Amygdala (tissue), 56 donors: ENCODE measurements at places on chromosomes 3 and 15.

- DNase-seq: no peak
Observed at GRCh38 chr15:52224211-52224610, 33.0 kb upstream of the GNB5 start.

DNA sequence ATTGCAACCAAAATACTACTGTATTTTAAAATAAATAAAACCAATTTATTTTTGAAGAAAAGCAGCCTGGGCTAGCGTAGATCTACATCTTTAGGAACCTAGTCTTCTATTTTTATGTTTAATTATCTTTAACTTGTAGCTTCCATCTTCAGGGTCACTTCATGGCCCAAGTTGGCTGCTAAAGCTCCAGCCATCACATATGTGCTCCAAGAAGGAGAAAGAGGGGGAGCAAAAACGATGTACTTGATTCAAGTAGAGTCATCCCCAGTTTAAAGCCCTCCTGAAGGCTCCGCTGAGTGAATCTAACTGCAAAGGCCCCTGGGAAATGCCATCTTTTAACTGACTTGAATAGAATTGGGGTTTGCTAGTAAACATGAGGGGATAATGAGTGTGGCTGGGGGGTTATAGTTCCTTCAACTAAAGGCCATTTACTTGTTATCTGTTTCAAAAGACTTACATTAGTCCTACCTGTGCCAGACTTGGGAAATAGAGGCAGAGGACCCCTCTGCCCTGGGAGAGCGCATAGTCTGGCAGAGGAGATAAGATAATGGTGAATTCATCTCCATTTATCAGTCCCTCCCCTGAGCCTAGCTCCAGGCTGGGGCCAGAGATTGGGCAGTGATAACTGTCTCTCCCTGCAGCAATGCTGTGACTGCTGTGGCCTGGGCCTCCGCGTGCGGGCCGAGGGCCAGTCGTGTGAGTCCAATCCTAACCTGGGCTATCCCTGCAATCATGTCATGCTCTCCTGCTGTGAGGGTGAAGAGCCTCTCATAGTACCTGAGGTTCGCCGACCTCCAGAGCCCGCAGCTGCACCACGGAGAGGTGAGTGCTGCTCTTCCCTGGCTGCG, 64.6 kb downstream of the FBLN2 start:
- DNase-seq: no peak

DNA sequence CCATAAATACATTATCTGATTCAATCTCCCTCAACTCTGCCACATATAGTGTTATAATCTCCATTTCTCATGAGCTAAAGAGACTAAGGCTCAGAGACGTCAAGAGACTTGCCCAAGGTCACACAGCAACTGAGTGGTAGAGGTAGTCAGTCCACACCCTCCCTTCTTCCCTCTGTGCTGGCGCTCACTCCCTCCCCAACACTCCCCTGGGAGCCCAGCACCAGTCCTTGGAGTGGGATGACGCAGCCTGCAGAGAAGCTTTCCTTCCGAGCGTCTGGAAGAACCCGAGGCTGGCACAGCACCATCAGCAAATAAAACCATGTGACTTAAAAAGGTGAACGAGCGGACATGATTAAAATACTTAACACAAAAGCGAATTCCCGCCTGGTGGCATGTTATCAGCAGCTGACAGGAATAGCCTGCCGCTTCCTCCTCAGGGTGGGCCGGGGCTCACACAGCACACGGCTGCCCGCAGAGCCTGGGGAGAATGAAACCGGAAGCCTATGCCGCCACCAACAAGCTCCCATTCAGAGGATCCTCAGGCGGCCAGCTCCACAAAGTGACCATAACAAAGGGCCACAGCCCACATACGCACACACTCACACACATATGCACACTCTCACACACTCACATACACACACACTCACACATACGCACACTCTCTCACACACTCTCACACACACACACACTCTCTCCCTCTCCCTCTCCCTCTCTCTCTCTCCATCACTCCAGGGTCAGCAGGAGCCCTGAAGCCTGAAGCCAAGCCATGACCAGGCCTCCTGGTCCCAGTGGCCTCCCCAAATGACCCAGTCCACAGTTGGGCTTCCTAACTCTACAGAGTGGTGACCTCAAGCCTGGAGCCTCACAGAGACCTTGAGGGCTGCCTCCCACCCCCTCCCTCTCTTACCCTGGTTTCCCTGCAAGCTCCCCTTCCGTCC, 120.5 kb downstream of the XXYLT1 start:
- peak; percentile 29 for DNase-seq

DNA sequence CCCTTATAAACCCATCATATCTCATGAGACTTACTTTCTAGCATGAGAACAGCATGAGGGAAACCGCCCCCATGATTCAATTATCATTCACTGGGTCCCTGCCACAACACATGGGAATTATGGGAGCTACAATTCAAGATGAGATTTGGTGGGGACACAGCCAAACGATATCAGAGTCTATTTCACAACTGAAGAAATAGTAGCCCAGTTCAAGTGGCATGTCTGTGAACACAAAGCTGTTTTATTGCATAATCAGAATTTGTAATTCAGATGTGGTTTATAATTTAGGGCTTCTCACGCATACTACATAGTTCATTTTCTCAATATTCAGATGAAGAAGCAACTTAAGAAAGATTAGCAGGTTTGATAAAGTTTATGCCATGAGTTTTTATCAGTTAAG, 1188.0 kb upstream of the ALCAM start:
- no peak for DNase-seq

- DNase-seq: no peak
Observed at GRCh38 chr3:121757087-121757811, 7.7 kb upstream of the GOLGB1 start.

DNA sequence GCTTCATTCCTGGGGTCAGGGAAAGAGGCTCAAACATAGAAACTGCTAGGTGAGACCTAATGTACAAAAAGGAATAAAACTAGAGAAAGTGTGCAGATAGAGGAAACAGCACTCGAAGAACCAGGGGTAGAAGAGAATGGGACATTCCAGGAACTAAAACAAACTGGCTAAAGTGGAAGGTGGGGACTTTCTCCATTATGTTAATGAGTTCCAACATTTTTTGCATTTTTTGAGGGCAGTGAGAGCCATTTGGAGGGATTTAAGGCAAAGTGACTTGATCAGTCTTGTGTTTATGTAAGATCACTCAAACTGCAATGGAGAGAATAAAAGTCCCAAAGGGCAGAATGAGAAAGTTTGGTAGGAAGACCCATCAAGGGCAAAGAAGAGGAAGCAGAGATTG, 20.6 kb upstream of the SLC4A7 start:
- DNase-seq: no peak

GRCh38 chr3:66442254-66443117, 58.3 kb downstream of the LRIG1 start:
- DNase-seq: no peak

DNA sequence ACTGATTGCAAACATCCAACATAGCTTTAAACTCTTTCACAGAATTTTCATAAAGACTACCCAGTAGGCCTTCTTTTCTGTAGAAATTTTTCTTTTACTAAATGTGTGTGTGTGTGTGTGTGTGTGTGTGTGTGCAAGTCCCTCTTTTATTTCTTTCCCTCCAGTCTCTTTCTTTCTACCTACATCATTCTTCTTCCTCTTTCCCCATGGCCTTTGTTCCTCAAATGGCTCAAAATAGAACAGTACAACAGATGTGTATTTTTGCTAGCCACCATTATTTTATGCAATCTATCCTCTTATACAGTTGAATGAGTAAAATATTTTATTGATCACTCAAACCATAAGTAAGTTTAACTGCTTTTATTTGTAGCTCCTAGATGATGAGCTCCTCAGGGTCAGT, 76.4 kb downstream of the USF3 start:
- DNase-seq: no peak

GRCh38 chr3:141285570-141285969, 53.9 kb downstream of the PXYLP1 start:
- no peak for DNase-seq

DNA sequence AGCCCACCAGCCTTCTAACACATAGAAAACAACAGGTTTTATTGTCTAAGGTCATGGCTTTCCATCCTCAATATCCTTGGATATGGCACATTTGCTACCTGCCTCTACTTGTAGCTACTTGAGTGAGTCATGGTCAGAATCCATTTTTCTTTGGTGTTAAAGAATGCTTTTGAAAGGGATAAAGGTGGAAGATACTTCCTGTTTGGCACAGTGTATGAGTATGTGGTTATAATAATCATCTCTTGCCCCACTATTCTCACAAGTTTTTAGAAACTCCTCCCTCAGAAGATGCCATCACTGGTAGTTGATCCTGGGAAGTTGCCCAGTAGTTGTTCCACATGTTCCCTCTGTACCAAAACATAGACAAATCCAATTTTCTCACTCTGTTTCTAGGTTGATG, 508.6 kb upstream of the IL12A start:
- DNase-seq: no peak

- peak; percentile 31 for DNase-seq
Observed at GRCh38 chr3:194003114-194004057, 132.6 kb upstream of the HES1 start.
